ENCODE measurements at places on chromosomes 4 and X. TPM values are rescaled to one million over a fixed set of nuclear protein-coding genes. Genes with fewer than 3 reads are reported as not detected.

SLITRK2 gene
- total RNA-seq, result 15.9 TPM

CENPVL2 gene
- total RNA-seq, result 1.0 TPM

EMCN gene
- total RNA-seq, result 3.1 TPM

ADGRG2 gene
- 1.7 TPM for total RNA-seq

POLN gene
- 5.3 TPM for total RNA-seq

CXCL11 gene
- total RNA-seq, result 0.13 TPM

DUSP21 gene
- total RNA-seq, result not detected

CYTL1 gene
- 10.8 TPM for total RNA-seq

TMEM156 gene
- not detected for total RNA-seq

IBSP gene
- total RNA-seq, result 0.38 TPM

FOXR2 gene
- 0.92 TPM for total RNA-seq

SPANXN5 gene
- not detected for total RNA-seq

FGF5 gene
- 1.4 TPM for total RNA-seq

JADE3 gene
- total RNA-seq, result 7.3 TPM

SH3D19 gene
- 31.6 TPM for total RNA-seq

ADH1C gene
- total RNA-seq, result 0.31 TPM

TMEM47 gene
- total RNA-seq, result 2.1 TPM

FAT4 gene
- total RNA-seq, result 7.3 TPM

NLGN4X gene
- total RNA-seq, result 22.4 TPM

CLCN4 gene
- total RNA-seq, result 19.2 TPM

SMR3B gene
- total RNA-seq, result 0.81 TPM

PAK3 gene
- 55.6 TPM for total RNA-seq
